Osteoblast (primary cell): ENCODE measurements at places on chromosomes 16 and 17.
A peak's percentile ranks its signal among the peaks of the same experiment; 100 is the strongest.

GRCh38 chr16:31201582-31202413, 762 bp downstream of the PYCARD start:
- H3K4me1 ChIP-seq = peaks cover 11% of the 10 kb centered on the region
- DNase-seq = peak; percentile 83
- peaks cover 20% of the 10 kb centered on the region for H3K36me3 ChIP-seq
- no peak overlapping the region for H3K27ac ChIP-seq

GRCh38 chr17:12918142-12918541, 99.7 kb downstream of the ELAC2 start:
- H3K27ac ChIP-seq = no peak overlapping the region
- no peaks in the 10 kb centered on the region for H3K36me3 ChIP-seq
- H3K4me3 ChIP-seq = no peak overlapping the region
- H3K4me1 ChIP-seq = no peaks in the 10 kb centered on the region

DNA sequence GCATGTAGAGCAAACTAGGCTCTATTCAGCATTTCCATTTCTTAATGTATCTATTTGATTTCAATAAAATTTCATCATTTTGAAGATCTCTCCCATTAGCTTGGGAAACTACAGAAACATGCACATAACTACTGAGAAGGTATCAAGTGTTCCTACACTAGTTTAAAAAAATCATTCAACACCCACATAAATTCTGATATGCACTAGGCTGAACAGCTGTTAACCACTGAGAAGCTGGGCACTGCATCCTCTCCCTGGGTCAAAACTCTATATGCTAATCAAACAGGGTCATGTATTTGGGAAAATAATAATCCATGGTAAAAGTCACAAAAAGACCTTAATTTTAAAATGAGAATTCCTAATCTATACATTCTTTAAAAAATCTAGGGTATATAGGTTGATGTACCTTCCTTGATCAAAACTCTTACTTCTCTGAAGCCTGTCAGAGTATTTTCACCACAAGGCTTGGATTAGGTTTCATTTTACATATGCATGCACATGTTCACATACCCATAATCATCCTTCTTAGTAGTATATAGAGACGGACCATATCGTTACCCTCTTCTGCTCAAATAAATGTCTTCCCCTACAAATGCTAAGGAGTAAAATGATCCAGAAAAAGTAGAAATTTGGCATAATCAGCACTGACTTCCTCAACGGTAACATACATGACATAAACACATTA, 57.2 kb downstream of the KANSL1 start:
- no peaks in the 10 kb centered on the region for H3K27me3 ChIP-seq
- no peak overlapping the region for H3K27ac ChIP-seq
- H3K4me3 ChIP-seq = no peak overlapping the region
- H3K36me3 ChIP-seq = no peaks in the 10 kb centered on the region
- peaks cover 6% of the 10 kb centered on the region for H3K4me1 ChIP-seq

DNA sequence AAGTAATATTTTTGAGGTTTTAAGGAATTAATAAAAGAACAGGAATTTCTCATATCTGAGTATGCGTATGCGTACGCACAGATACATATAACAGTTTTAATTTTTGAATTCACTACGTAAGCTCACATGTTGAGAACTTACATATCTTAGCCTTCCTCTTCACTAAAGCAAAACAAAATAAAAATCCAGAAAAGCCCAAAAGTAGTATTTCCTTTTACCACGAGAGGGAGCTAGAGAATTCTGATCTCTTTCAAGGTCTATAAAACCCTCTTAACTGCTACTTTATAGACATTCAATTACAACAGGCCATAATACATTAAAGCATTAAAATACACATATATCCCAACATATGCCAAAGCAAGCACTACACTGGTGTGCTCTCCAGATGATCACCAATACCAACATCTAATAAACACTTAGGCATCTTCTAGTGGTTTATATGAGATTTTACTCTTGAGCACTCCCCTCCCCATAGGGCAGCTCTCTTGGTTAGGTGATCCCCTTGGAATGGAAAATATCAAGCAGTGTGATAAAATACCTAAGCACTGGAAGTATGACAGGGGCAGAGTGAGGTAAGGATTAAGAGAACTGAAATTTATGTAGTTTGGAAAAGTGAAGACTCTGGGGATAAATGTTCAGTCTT, 94.0 kb downstream of the SKAP1 start:
- H3K27me3 ChIP-seq = peaks cover 75% of the 10 kb centered on the region
- no peak overlapping the region for H3K4me3 ChIP-seq
- no peaks in the 10 kb centered on the region for H3K4me1 ChIP-seq
- H3K27ac ChIP-seq = no peak overlapping the region
- DNase-seq = no peak
